NCI-H1417 treated with DMSO at 0.1 percent for 48 hours (cell line): ENCODE measurements at places on chromosomes 3 and 15.

GRCh38 chr3:123711356-123711755 is 126.5 kb upstream of the HACD2 start:
- DNase-seq = no peak

DNA sequence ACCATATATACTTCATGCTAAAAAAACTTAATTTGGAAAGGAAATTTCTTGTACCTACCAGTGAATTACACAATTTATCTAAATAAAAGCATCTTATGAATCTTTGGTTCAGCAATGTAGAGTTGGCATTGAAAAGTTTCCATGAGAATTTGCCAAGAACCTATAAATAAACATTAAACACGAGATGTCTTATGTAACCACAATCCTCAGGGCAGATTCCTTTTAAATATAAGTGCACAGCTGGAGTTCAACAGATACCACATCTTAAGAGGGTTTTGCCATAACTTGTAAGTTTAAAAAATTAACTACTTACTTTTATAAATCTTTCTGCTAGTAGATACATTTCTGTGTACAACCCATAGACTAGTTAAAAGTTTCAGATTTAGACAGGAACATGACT is 499.3 kb upstream of the ARRDC4 start:
- DNase-seq = no peak

DNA sequence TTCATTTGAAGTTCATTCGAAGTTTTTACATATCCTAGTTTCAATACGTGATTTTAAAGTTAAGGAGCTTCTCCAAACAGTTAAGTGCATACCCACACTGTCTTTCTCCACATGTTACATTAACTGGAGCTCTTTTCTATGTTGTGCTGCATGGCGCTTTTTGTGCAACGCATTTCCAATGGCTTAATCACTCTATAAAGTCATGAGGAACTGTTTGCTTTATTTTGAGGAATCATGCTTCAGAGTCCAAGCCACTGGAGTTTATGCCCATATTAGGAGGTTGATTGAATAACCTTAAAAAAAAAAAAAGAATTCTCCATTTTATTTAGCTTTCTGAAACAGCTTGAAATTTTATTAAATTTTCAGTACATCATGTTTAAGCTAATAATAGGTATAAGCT is 109.4 kb upstream of the MBNL1 start:
- DNase-seq = no peak

GRCh38 chr3:23385327-23385726 is 182.2 kb downstream of the UBE2E2 start:
- DNase-seq = no peak

DNA sequence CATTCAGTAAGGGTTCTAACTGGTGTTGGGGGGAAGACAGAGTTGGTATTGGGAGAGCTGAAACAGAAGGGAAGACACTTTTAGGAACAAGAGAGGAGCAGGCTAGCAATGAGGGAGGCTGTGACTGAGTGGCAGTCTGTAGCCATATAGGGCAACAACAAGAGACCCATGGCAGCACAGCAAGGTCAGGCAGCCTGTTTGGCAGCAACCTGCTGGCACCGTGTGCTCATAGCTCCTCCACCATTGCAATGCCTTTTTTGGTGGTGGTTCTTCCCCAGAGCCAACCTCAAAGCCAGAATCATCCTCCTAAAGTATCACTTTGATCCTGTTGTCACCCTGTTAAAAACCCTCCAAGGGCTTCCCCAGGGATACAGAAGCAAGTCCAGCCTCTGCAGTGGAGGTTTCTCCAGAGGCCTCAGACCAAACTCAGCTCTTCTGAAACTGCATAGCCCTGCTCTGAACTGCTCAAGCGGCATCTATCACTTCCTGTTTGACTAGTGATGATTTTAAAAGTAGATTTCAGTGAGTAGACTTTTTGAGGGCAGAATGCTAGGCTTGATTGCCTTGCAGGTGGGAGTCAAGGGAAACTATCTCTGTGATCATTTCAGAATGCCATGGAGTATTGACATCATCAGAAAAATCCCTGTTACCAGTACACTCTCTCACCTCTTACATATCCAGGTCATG is 176.9 kb downstream of the STAC start:
- no peak for DNase-seq

- DNase-seq = no peak
Measured at GRCh38 chr3:27349832-27350231, 19.4 kb downstream of the NEK10 start.

GRCh38 chr15:94793641-94794040 is 562.3 kb downstream of the MCTP2 start:
- no peak for DNase-seq

- no peak for DNase-seq
Measured at GRCh38 chr3:84318273-84318809, 640.4 kb upstream of the CADM2 start.

GRCh38 chr3:114887806-114888205 is 259.3 kb downstream of the ZBTB20 start:
- no peak for DNase-seq

- DNase-seq = no peak
Measured at GRCh38 chr3:21041621-21042020, 709.4 kb downstream of the ZNF385D start.

DNA sequence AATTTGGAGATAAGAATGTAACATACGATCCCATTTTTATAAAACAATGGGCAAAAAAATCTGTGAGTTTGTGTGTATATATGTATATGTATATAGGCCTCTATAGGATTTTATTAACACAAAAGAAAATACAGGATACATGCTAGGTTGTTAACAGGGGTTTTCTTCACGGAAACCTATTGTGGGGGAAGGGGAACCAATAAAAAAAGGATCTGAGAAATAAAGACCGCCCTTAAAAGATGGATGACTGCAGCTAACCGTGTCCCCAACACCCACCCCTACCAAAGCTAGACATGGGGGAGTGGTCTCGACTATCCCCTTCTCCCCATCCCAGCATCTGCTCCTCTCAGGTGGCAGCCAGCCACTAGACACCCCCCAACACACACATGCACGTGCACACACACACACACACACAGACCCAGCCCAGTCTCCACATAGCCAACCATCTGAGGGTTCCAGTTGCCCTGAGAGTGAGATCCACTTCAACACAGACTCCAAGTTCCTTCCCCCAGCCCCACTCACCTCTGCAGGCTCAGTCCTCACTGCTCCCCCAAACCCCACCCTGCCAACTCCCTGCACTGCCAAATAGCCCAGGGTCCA is 132.9 kb downstream of the TPRA1 start:
- DNase-seq = no peak

DNA sequence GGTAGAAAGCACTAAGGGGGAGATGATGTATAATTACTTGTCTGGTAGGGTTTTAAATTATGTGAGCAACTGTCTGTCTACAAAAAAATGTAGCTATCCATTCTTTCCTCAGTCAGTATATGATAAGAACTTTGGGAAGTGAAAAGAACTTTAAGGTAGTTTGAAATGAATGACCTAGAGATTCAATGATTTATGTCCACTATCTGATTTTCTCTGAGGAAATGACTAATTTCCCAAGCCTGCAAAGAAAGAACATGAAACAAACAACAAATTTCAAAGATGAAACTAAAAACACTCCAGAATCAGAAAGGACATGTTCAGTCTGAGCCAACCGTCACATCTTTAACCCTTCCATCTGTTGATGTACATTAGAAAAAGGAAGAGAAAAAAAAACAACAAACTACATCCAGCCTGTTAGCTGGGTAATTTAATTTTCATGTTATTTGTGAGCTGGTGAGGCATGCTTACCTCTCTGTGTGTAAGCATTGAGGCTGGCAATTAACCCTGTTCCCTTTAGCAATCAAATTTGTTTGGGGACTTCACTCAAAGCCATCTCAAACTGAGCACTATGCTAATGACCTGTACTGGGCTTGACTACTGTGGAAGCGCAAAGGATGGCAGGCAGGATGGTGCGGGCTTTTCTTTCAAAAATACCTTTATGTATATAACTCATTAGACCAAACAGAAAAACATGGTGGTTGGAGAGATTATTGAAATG is 220.1 kb downstream of the TUSC7 start:
- no peak for DNase-seq
